Neural cell (in vitro differentiated cells): ENCODE measurements at places on chromosomes 4 and X. TPM values are rescaled to one million over a fixed set of nuclear protein-coding genes. Genes with fewer than 3 reads are reported as not detected.

The ADAMTS3 gene
- polyA plus RNA-seq = 0.20 and 0.34 TPM in 2 replicates

The CXCL3 gene
- 1.1 TPM in 1 of 2 replicates, not detected in the other for polyA plus RNA-seq

The NWD2 gene
- 0.06 and 0.16 TPM in 2 replicates for polyA plus RNA-seq

The ADH1A gene
- polyA plus RNA-seq = not detected in 2 replicates

The H2BW2 gene
- polyA plus RNA-seq = not detected in 2 replicates
